ENCODE measurements at places on chromosomes 5 and 9.

- no peak for DNase-seq
These were observed 40.6 kb downstream of the FREM1 start for GRCh38 chr9:14869671-14870070.

DNA sequence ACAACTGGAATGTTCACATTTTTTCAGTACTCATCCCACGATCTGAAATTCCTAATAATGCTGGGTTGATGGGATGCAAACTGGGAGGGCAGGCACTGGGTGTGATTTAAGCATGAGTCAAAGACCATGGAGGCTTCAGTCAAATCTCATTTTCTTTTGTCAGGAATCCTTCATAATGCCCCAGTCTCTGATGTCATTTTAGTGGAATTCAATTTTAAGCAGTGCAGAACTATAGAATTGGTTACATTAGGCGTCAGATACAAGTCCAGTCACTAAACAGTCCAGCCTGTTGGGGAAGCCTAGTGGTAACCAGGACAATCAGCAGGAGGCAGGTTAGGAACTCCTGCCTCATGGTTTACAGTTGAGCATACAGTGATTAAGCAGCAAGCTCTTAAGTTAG is 41.0 kb upstream of the TMEM215 start:
- DNase-seq = peak; percentile 69

- DNase-seq = no peak
These were observed 15.7 kb downstream of the LPCAT1 start for GRCh38 chr5:1507961-1508658.

GRCh38 chr5:96629774-96630173 is 32.4 kb upstream of the CAST start:
- peak; percentile 94 for DNase-seq

GRCh38 chr5:6450319-6450833 is 1.7 kb downstream of the UBE2QL1 start:
- no peak for DNase-seq

GRCh38 chr9:129507805-129508204 is 113.1 kb downstream of the C9orf50 start:
- DNase-seq = no peak

DNA sequence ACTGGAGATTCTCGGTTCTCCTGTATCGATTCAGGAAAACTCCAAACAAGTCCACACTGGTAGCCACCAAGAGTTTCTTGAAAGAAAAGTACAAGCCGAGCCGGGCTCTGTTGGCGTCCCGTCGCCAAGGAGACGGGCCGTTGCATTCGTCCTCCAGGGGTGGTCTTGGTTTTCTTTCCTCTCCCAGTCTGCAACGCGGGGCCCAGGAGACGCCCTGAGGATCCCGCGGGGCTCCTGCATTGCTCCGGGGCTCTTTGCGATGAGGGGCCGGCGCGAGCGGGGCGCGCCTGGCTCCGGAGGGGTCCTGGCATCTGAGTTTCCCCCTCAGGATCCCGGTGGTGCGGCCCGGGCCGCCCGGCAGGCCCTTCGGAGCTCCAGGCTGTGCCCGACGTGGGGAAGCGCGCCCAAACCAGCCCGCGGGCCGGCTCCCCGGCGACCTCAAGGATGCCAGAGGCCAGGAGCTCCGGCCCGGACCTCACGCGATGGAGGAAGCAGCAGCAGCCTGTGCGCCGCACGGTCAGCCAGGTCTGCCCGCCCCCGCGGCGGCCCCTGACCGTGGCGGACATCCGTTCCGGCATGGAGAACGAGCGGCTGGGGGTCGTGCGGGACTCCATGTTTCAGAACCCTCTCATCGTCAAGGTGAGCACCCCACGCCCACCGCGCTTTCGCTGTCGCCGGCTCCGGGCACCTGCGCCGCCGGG is at the start of gene CFAP77:
Gene CFAP77, plus strand, starts transcription at position 384 of the 701 bp plus-strand sequence. Its CDS starts 61 bp downstream, at position 445.
- peak; percentile 59 for DNase-seq

DNA sequence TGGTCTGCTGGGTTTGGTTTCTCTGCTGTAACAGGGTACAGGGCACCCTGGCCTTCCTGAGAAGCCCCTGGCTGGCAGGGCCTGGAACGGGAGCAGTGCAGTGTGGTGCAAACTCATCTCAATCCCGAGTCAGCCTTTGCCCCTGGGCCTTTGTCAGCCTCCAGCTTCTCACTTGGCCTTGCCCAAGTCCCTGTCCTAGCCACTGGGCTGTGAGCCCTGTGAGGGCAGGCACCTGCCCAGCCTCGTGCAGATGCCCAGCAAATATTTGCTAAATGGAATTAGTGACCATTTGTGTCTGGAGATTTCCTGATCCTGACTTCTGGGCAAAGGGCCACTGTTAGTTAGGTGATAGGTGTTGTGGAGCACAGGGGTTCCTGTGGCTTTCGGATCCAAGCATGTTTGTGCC is 13.0 kb downstream of the RGS3 start:
- no peak for DNase-seq

- DNase-seq = no peak
These were observed 72.3 kb downstream of the C9orf153 start for GRCh38 chr9:86187121-86187520.

- peak; percentile 97 for DNase-seq
These were observed 24.8 kb downstream of the TGFBI start for GRCh38 chr5:136053336-136054141.

- peak; percentile 67 for DNase-seq
These were observed 9.9 kb downstream of the LEAP2 start for GRCh38 chr5:132883261-132883834.

- no peak for DNase-seq
These were observed 169.3 kb downstream of the SEMA5A start for GRCh38 chr5:9376363-9377117.

GRCh38 chr5:54450542-54450941 is 5.0 kb upstream of the HSPB3 start:
- DNase-seq = no peak

- DNase-seq = no peak
These were observed 39.1 kb downstream of the FGD3 start for GRCh38 chr9:92986176-92987119.

Data from fibroblast of skin of scalp (primary cell).